GM18507 (cell line): ENCODE measurements at places on chromosomes 6 and 20.

GRCh38 chr6:24249926-24250325 is 107.9 kb downstream of the DCDC2 start:
- no peak for DNase-seq

- no peak for DNase-seq
These were observed 67.9 kb upstream of the STX16 start for GRCh38 chr20:58583176-58583575.

DNA sequence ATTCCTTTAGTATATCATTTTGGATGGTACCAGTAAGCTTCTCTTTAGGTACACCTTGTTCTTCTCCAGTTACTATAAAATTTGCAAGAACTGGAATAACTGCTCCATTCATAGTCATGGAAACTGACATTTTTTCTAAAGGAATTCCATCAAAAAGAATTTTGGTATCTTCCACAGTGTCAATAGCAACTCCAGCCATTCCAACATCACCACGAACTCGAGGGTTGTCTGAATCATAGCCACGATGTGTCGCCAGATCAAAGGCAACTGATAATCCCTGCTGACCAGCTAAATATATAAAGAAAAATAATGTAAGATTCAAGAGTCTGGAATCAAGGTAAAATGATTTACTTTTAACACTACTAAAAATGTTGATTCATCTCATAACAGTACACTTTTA is 5.3 kb downstream of the MMUT start:
- no peak for DNase-seq

DNA sequence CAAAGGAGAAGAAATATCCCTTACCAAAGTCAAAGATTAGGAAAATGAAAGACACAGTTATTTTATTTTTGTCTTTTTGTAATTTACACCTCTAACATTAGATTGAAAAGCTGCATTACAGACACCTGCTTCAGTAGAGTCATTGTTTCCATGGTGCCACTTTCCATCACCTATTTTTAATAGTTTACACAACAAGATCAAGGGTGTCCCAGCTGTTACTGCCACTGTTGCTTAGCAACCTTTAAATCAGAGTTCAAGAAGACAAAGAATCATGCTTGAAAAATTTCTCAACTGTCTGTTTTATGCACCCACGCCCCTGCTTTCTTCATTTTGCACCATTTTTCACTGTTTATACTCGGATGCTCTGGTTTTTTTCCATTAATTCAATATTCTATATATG is 668.2 kb upstream of the GJE1 start:
- no peak for DNase-seq

DNA sequence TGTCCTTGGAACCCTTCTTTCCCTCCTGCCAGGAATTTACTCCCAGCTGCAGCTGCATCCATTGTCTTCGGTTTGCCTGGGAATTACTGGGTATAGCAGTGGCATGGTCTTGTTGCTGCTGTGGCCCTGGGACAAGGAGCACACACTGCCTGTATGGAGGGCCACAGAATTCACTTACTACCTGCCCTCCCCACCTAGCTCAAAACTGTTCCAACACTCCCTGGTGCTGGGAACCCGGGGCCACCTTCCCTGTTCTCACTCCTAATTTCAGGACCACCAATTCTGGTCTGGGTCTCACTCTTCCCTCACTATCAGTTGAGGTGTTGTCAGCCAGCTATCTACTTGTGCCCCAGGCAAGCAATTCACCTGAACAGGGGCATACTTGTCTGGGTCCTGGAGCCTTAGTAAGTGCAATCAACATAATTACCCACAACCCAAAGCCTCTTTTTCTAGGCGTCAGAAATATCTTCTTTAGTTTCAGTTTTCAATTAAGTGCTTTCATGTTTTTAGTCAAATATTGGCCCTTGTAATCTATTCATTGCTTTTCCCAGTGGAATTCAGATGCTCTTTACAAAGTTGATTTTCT is 47.2 kb downstream of the METTL24 start:
- DNase-seq = no peak
